ENCODE measurements at places on chromosomes 6 and 20. TPM values are rescaled to one million over a fixed set of nuclear protein-coding genes. Genes with fewer than 3 reads are reported as not detected.

DNA sequence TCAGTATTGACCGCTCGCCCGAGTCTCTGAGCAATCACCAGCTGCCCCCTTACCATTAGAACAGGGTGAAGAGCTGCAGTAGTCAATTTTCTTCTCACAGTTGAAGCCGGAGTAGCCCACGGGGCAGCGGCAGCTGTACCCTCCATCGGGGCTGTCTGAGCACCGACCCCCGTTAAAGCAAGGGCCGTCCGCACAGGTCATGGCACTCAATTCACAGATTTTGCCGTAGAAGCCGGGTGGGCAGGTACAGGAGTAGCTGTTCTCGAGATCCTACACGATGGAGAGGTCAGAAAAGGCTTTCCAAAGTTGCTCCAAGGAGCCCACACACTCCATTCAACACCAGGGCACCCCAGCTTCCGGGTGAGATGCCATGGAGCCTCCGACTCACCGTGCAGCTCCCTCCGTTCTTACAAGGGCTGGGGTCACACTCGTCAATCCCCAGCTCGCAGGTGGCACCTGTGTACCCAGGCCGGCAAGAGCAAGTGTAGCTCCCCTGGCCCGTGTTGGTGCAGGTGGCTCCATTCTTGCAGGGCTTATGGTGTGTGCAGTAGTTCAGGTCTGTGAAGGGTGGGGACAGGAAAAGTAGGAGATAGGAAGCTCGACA is 5.9 kb downstream of the DLL1 start:
- H3K27me3 ChIP-seq = peaks cover 13% of the 10 kb centered on the region
- peak overlapping the region; percentile 53 for H3K4me3 ChIP-seq
- H3K27ac ChIP-seq = no peak overlapping the region
- peaks cover 6% of the 10 kb centered on the region for H3K36me3 ChIP-seq

TULP4 gene
- total RNA-seq = 406 TPM

CGAS gene
- 0.37 TPM for total RNA-seq

GRCh38 chr6:167819576-167819975 is 7.1 kb upstream of the AFDN start:
- H3K27me3 ChIP-seq = no peaks in the 10 kb centered on the region
- DNase-seq = no peak
- peaks cover 2% of the 10 kb centered on the region for H3K4me1 ChIP-seq
- peaks cover 19% of the 10 kb centered on the region for H3K36me3 ChIP-seq
- H3K4me3 ChIP-seq = no peak overlapping the region

DNA sequence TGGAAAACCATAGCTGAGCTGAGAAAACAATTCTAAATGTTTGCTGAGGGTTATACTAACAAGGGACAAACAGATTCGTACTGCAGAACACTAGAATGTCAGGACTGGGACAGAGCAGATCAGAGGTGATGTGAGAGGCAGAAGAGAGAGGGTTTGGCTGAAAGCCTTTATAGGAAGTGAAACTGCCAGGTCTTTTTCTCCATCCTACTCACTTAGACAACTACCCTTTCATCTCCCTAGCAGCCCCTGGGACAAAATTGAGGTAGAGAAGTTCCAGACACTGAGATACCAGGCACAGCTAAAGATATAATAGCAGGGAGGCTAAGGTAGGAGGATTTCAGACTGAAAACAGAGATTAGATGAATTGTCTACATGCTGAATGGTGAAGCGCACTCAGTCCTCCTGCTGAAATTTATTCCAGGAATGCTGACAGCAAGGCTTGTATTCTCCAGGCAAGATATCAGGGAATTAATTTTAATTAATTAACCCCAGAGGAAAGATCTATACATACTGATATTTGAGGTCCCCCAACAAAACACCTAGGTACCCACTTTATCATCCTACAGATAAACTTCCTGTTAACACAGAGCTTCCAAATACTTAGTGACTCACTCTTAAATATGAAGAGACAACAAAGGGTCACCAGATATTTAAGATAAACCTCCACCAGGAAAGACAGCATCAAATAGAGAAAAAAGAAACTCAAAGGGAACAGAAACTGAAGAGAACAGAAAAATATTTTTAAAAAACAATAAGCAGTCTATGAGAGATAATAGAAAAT is 12.6 kb upstream of the EIF2S2 start:
- H3K36me3 ChIP-seq = peaks cover 4% of the 10 kb centered on the region
- H3K27ac ChIP-seq = no peak overlapping the region

DNA sequence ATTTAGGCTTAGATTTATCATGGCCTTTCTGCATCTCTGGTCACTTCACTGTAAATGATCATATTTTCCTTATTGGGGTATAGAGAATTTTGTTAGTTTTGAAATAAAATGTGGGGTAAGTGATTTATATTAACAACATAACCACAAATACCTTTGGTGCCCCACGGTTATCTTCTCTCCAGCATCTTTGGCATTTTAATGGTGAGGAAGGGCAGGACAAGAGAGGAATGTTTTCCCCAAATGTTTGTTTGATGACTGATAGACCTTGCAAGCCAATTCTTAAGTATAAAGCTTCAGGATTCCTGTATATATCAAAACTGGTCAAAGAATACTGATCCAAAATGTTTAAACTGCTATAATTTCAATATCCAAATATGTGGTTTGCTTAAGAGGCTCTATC is 171.6 kb upstream of the SMLR1 start:
- no peak for DNase-seq
- no peaks in the 10 kb centered on the region for H3K27me3 ChIP-seq
- no peaks in the 10 kb centered on the region for H3K36me3 ChIP-seq
- H3K27ac ChIP-seq = no peak overlapping the region

DNA sequence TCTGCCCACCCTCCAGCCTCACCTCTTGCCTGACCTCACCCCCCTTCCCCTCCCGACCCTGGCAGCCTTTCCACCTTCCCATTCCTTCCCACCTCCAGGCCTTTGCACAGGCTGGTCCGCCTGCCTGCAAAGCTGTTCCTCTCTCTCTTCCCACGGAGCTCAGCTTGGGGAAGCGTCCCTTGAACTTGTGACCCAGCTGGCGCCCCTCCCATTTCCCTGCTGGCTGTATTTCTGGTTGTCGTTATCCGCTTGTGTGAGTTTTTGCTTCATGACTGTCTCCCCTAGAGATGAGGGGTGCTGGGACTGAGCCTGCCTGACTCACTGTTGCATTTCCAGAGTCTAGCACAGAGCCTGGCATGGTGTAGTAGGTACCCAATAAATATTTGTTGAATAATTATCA is 32.5 kb downstream of the VSTM2L start:
- no peak overlapping the region for H3K27ac ChIP-seq
- peaks cover 15% of the 10 kb centered on the region for H3K4me1 ChIP-seq
- peaks cover 4% of the 10 kb centered on the region for H3K27me3 ChIP-seq
- H3K4me3 ChIP-seq = no peak overlapping the region
- DNase-seq = no peak
